ENCODE measurements at places on chromosomes 13 and 19.

GRCh38 chr19:35039881-35040825, 1.4 kb upstream of the HPN start:
- no peak for DNase-seq

- DNase-seq = no peak
Observed at GRCh38 chr19:21940684-21941083, 70.1 kb downstream of the ZNF208 start.

DNA sequence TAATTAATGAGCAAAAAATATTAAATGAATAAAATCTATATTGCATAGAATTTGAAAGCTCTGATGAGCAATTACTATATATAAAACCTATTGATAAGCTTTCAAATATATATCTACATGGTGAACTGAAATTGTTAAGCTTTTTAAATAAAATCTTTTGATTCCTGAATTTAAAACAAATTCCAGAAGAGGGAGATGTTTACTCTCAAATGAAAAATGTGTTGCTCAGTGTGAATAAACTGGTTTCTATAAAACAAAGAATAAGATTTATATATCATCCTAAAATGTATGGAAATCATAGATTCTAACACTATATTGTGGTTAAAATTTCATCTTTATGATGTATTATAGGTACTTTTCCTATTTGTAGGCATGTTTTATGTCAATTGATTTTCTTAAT, 171.5 kb upstream of the SLITRK6 start:
- no peak for DNase-seq

GRCh38 chr19:39212375-39212742, 8.3 kb upstream of the SYCN start:
- peak; percentile 10 for DNase-seq
